Stimulated activated CD4-positive, alpha-beta T cell treated with anti-CD3 and anti-CD28 coated beads, Interleukin-12 subunit alpha, Interleukin-12 subunit beta, amount 100 ng/mL, for 24 hours (primary cell): ENCODE measurements at places on chromosomes 1 and 21.

GRCh38 chr1:41700581-41700980 lies 216.1 kb upstream of the EDN2 start:
- no peak for DNase-seq

DNA sequence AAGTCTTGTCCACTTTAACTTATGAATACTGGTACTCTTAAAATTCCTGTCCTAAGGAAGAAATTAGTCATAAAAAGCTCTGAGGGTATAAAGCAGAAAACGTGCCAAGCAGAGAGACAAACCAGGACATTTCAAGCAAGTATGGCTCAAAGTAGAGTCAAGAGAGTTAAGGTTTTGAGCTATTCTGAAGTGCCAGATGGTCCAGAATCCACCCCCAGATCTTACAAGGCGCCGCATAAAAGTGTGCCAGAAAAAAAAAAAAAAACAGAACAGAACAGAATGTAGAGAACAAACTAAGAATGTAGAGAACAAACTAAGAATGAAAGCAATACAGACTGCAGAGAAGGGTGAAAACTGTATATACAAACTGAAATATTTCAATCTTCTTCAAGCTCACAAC lies 12.5 kb downstream of the EPS15 start:
- no peak for DNase-seq

- DNase-seq: no peak
Observed at GRCh38 chr1:39539252-39539790, 37.3 kb downstream of the PABPC4 start.

- DNase-seq: no peak
Observed at GRCh38 chr1:228074954-228075730, 7.4 kb upstream of the ARF1 start.

- DNase-seq: no peak
Observed at GRCh38 chr21:26844258-26845065, 747 bp downstream of the ADAMTS1 start.

GRCh38 chr1:203463469-203464062 lies 12.0 kb upstream of the PRELP start:
- DNase-seq: no peak

GRCh38 chr1:46065405-46065804 lies 67.0 kb downstream of the PIK3R3 start:
- DNase-seq: no peak

- no peak for DNase-seq
Observed at GRCh38 chr21:42570841-42571387, 57.3 kb downstream of the SLC37A1 start.

- DNase-seq: no peak
Observed at GRCh38 chr1:175320804-175321203, 128.2 kb upstream of the KIAA0040 start.

DNA sequence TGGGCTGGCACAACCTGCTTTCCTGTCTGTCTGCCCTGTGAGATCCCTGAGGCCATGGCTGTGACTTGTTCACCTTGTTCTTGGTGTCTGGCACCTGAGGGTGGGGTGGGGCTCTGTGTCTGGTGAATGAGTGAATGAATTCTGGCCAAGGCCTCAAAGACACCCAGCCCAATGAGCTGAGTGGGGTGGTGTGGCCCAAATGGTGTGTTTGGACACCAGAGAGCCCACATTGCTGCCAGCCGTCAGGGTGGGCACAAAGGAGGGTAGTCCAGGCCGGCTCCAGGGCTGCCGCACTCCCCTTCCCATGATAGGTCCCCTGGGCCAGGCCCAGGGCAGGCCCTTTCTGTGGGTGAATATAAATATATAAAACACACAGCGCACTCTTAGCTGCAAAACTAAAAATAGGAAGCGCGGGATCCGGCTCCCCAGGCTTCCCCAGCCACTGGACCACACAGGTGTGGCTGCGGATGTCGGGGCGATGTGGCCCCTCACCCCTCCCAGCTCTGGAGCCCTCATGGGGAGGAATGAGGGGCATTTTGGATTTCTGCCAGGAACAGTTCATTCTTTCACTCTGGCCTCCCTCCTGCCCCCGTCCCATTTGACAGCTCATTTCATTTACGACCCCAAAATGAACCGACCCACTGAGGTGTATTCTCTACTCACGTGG lies 33.3 kb downstream of the RUNX3 start:
- no peak for DNase-seq

- no peak for DNase-seq
Observed at GRCh38 chr1:42335809-42336518, 929 bp upstream of the FOXJ3 start.

- DNase-seq: no peak
Observed at GRCh38 chr1:31675756-31676155, 28.1 kb downstream of the COL16A1 start.

DNA sequence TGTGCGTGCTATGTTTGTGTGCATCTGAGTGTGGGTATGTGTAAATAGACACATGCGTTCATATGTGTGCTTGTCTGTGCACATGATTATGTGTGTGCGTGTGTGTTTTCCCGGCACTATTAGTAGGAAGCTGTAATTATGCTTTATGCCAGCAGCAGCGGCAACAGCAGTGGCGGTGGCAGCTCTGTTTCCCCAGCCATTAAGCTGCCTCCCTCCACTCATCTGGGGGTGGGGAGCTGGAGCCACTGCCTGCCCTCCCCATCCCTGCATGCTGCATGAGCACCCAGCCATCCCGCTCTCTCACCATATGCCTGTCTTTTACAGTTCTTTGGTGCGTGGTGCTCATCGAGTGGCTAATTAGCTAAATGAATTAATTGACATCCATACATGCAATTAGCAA lies 30.5 kb upstream of the ACOT11 start:
- no peak for DNase-seq

DNA sequence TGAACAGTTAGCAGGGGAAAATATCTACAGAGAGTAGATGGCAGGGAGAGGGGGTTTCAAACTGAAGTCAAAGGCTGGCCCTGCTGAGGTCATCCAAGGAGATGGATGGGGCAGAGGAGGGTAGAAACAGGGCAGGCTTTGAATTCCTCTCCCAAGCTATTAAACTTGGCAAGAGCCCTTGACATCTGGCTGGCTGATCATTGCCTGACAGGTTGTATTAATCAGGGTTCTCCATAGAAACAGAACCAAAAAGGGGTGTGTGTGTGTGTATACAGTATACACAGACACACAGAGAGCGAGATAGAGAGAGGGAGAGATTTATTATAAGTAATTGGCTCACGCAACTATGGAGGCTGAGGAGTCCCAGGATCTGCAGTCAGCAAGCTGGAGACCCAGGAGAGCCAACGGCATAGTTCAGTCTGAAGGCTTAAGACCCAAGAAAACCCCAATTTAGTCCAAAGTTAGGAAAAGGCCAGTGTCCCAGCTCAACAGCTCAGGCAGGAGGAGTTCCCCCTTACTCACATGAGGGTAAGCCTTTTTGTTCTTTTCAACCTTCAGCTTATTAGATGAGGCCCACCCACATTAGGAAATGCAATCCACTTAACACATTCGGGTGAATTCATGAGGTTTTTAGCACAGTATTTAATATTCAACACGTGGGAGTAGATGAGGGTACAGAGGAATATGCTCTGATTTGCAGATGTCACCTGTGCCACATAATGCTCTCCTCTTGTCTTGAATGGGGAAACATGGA lies 46.7 kb upstream of the HAO2 start:
- no peak for DNase-seq

DNA sequence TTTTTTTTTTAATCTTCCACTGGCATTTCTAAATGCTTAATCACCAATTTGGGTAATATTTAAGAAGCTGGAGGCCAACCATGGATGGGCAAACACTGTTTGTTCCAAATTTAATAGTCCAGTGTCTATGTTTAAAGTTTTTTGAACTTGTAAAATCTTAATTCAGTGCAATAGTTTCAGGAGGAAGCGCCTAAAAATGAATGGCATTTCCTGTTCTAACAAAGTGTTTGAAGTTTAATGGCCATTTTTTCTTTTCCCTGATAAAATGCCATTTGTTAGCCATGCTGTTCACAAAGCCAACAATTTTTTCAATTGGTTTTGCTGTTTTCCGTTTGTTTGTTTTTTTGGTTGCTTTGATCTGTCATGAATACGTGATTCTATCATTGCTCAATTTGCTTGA lies 552.1 kb downstream of the LMO4 start:
- no peak for DNase-seq

DNA sequence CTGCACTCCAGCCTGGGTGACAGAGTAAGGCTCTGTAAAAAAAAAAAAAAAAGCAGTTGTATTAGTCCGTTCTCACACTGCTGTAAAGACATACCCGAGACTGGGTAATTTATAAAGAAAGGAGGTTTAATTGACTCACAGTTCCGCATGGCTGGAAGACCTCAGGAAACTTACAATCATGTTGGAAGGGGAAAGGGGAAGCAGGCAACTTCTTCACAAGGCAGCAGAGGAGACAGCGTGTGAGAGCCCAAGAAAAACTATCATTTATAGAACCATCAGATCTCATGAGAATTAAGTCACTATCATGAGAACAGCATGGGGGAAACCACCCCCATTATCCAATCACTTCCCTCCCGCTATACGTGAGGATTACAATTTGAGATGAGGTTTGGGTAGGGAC lies 151.7 kb upstream of the NR5A2 start:
- no peak for DNase-seq

- no peak for DNase-seq
Observed at GRCh38 chr21:17786071-17786850, 32.9 kb downstream of the C21orf91 start.
